ENCODE measurements at places on chromosomes 11 and 22.

GRCh38 chr22:42350373-42350772, 79.9 kb upstream of the TCF20 start:
- DNase-seq, result no peak

- DNase-seq, result no peak
Measured at GRCh38 chr11:36264011-36264972, 24.9 kb downstream of the COMMD9 start.

DNA sequence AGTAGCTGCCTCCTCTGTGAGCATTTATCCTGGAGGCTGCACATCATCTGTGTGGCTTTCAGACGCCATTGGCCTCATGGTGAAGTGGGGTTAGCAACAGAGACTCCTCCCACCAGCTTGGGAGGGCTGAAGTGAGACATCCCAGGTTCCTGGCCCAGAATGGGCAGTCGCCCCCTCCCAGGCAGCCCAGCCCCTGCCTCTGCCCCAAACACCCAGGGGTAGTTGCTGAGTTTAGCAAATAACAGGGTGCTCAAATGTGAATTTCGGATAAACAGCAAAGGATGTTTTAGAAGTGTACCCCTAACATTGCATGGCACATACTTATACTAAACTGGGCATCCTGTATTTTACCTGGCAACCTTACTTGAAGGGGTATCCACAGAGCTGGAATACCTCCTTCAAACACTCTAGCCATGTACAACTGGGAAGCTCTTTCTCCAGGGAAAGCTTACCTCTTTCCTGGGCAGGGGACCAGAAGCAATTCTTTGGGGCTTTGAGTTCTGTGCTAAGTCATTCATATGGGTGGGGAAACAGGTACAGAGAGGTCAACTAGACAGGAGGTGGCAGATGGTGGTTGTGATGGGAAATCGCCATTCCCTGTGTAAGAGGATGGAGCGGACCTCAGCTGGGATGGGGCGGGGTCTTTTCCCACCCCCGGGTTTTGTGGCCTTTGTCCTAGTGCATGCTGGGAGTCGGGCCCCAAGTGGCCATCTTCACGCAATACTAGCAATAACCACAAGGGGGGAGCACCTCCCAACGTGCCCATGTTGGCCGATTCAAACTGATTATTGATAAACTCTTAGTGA, 19.3 kb downstream of the MTFP1 start:
- peak; percentile 40 for DNase-seq

DNA sequence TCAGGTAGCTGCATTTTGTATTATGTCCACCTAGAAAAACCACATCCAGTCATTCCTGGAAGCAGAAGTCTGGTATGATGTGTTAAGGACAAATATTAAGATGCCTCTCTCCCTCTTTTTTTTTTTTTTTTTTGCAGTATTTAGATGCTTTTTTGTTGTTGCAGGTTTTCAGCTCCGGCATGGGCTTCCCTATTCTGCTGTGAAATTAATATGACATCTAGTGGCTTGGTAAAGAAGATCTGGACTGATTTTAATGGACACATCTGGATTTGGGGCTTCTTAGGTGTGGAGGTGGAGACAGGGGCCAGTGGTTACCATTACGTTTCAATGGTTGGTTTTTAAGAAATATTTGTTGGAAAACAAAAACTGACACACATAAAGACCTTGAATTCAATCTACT, 47.5 kb upstream of the RASSF10 start:
- DNase-seq, result no peak

DNA sequence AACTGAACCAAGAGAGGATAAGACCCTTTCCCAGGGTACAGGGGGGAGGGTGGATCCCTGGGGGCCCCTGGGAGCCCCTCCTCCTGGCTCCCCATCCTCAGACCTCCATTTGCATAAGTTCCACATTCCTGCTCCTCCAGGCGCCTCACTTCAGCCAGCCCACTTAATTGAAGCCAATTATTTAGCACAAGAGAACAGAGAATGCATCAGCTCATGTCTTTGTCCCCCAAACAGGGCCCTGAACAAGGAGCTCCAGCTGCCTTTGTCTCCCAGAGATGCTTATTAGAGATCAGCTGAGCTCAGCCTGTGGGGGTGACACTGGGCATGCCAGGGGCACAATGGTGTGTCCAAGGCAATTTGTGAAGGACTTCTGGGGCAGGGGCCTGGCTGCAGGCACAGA, 89.9 kb upstream of the PRDM11 start:
- no peak for DNase-seq

DNA sequence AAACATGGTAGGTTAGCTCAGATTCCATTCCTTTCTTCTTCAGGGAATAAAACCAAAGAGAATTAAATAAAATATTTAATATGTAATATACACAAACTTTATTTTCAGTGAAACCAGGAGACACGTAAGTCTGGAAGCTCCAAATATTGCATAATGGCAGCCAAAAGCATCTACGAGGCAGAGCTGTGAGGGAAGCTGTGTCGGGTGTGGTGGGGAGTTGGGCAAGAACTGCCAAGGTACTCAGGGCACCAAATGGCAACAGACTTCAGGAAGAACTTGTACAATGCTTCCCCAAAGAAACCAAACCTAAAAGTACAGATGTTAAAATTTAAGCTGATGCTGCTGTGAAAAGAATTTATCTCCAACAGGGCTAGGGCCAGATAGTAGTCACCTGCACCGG, 47.5 kb upstream of the C11orf87 start:
- DNase-seq, result no peak

DNA sequence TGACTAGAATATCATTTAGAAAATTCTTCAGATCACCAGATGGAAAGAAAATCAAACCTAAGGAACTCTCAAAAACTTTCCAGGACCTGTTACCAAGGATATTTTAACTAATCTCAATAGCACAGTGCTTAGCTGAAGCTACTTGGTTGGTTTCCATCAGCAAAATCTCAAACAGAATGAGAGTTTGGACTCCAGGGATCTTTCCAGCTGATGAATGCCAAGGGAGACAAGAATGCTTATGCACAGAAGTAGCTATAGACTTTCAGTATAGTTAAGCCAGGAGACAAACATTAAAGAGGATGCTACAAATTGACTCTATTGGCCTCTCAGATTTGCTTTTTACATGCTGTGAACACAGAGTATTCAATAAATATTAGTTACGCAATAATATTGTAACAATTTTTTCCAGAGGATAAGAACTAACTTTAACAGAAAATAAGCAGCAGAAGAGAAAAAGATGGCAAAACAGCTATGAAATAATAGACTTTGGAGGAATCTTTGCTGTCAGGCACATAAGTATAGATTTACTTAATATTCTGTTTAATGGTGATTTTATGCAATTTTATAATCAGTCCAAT, 331.4 kb downstream of the DLG2 start:
- DNase-seq, result no peak

DNA sequence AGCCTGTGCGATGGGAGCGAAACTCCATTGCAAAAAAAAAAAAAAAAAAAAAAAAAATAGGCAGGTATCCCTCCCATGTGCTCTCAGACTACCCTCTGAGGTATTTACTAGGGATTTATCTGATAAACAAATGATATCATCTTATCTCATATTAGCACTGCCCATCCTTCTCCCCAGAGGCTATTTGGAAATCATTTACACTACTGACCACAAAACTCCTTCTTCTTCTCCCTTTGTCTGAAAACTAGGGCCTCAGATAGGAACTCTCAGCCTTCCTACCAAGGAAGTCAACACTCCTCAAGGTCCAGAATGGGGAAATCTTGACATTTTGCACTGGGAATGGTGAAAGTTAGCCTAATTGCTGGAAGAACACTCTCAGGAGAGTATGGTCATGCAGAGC, 46.4 kb downstream of the LARGE2 start:
- no peak for DNase-seq

DNA sequence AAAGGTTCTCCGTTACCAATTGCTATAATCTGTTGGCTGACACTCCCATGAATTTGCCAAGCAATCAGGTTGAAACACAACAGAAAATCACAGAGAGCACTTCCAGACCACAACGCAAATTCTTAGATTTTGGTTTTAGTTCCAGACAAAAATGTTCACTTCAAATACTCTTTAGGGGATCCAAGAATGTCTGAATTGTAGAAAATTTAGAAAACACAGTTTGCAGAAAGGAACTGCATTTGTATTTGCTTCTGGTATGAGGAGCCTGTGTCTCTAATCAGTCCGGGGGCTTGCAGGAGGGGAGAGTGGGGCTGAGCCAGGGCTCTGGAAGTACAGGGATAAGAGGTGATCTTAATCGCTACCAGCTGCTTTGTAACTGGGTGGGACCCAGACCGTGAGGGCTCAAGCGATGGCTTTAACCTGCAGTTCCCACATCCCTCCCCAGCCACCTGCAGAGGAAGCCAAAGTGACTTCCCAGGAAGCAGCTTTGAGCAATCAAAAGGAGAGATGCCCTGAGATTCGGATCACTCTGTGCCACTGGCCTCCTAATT, 18.7 kb downstream of the SCUBE2 start:
- DNase-seq, result no peak

- DNase-seq, result no peak
Measured at GRCh38 chr22:47191671-47192650, 429.5 kb downstream of the TBC1D22A start.

GRCh38 chr11:15341587-15341986, 226.9 kb downstream of the INSC start:
- DNase-seq, result no peak

- DNase-seq, result no peak
Measured at GRCh38 chr11:117874253-117874909, 2.1 kb downstream of the FXYD6 start.

- no peak for DNase-seq
Measured at GRCh38 chr11:18727479-18728236, 1.7 kb upstream of the IGSF22 start.

- DNase-seq, result peak; percentile 50
Measured at GRCh38 chr11:57164317-57164716, 17.4 kb upstream of the LRRC55 start.

GRCh38 chr11:77636731-77637344, 756 bp downstream of the CLNS1A start:
- DNase-seq, result no peak

DNA sequence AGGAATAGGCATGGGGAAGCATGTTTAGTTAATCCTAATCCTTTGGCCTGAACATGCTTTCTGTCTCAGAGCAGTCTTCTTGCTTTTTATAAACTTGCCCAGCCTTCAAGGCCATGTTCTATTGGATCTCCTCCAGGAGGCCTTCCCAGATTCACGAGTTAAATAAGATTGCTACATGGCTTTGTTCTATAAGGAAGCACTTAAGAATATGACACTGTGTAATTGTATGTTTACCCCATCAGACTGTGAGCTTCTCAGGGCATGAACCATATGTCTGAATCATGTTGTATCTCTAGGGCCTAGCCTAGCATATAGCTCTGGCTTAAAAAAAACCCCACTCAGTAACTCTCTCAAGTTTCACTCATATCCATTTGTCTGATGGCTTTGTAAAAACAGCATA, 26.4 kb upstream of the UCP3 start:
- DNase-seq, result no peak

GRCh38 chr11:119181677-119182412, 3.4 kb upstream of the NHERF4 start:
- DNase-seq, result no peak

DNA sequence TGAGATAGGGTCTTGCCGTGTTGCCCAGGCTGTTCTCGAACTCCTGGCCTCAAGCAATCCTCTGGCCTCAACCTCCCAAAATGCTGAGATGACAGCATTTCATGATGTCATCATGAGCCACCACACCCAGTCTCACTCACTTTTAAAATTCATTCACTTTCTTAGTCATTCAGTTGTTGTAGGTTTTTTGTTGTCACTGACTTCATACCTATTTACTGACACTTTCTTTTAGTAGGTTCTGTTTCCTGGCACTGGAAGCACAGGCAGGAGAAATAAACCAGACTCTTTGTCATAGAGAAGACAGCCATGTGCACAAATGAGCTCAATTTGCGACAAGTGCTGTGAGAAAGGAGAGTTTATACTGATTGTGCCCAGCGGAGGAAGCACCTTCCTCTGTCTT, 10.5 kb downstream of the ART5 start:
- no peak for DNase-seq

DNA sequence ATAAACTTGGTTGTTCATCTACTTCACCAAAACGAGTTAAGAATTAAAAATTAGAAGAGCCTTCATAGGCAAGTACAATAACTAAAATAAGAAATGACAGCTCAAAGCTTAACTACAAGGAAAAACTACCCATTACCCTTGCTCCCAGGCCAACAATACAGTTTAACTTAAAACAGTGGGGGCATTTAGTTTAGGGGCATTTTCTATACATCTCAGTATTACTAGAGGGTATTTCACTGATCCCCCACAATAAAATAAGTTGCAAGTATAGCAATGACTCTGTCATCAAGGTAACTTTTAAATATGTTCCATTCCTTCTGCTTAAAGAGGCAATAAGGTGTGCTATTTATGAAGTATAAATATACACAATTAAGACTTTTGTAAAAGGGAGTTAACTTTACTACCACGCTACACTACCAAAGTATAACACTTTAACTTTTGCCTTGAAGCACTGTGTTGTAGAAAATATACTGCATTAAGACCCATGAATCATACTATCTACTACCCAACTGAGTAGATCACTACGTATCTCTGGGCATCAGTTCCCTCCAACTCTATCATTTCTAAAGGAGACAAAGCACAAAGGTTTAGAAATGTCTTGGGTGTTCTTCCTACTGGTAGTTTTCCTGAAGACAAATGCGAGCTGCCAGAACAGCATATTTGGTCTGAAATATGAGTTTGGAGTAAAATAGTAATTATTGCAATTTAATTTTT, 29.8 kb downstream of the CHORDC1 start:
- DNase-seq, result no peak

DNA sequence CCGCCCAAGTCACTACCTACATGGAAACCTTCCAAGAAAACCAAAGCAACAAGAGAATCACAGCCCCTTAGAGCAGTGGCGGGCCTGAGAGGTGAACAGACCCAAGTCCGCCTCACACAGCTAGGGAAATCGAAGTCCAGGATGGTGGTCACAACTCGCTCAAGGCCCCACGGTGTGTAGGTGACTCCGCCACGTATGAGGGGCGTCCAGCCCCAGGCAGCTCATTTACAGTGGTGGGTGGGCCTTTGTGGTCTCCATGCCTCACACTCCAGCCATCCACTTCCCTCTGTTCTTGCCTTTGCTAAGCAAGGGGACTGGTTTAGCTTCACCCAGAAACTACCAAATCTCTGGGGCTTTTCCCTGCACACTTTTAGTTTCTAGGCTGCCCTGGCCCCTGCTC, 9.7 kb upstream of the TCF20 start:
- DNase-seq, result no peak

- no peak for DNase-seq
Measured at GRCh38 chr22:19848298-19849224, 6.1 kb downstream of the GNB1L start.

DNA sequence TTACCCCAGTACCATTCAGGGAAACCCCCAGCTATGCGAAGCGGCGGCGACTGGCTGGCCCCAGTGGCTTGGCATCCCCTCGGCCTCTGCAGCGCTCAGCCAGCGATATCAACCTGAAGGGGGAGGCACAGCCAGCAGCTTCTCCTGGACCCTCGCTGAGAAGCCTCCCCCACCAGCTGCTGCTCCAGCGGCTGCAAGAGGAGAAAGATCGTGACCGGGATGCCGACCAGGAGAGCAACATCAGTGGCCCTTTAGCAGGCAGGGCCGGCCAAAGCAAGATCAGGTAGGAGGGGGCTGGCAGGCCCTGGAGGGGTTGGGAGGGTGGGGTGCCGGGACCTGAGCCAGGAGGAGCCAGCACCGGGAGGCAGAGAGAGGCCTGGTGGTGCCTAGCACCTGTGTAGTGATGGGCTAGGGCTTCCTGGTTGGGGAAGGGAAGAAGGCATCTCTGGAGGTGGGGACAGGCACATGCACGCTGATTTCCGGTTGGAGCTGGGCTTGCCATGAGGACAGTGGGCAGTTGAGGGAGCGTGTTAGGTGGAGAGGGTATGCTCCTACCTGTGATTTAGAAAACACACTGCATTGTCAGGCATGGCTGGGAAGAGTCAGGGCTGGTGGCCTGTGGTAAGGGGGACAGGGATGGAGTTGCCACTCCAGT, 22.3 kb downstream of the SHANK3 start:
- DNase-seq, result no peak

Measured in DMS153 (cell line).